Lung microvascular endothelial cell (primary cell): ENCODE measurements at places on chromosomes 4 and X.

GRCh38 chr4:18859468-18859867 is 837.9 kb upstream of the LCORL start:
- DNase-seq, result no peak

- DNase-seq, result no peak
Measured at GRCh38 chrX:10750581-10750980, 130.2 kb upstream of the MID1 start.

- DNase-seq, result no peak
Measured at GRCh38 chr4:36509845-36510244, 228.4 kb downstream of the DTHD1 start.

- no peak for DNase-seq
Measured at GRCh38 chr4:1241936-1242505, 6.9 kb downstream of the CTBP1 start.

GRCh38 chr4:13329340-13329850 is 154.7 kb downstream of the RAB28 start:
- no peak for DNase-seq

- no peak for DNase-seq
Measured at GRCh38 chr4:41533680-41534079, 4.3 kb upstream of the LIMCH1 start.

GRCh38 chrX:22758807-22759481 is 240.8 kb upstream of the DDX53 start:
- DNase-seq, result no peak

GRCh38 chrX:107429090-107429489 is 20.4 kb upstream of the FRMPD3 start:
- DNase-seq, result peak; percentile 42

DNA sequence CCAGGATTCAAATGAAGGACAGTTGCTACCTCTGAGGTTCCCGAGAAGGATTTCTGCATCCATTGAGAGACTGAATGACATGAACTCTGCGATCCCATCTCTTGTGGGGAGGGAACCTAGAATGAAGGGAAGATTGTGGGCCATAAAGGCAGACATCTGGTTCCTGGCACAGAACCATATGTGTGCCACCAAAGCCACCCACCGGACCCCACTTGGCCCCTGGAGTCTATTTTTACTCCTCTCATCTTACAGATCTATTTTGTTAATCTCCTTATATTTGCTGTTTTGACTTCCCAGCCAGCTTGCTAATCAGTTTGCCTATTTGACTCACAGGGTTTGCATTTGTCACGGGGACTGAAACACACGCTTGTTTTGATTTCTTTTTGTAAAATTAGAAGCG is 7.3 kb downstream of the SOD3 start:
- DNase-seq, result no peak

- DNase-seq, result no peak
Measured at GRCh38 chr4:153246446-153247115, 42.3 kb downstream of the TRIM2 start.

DNA sequence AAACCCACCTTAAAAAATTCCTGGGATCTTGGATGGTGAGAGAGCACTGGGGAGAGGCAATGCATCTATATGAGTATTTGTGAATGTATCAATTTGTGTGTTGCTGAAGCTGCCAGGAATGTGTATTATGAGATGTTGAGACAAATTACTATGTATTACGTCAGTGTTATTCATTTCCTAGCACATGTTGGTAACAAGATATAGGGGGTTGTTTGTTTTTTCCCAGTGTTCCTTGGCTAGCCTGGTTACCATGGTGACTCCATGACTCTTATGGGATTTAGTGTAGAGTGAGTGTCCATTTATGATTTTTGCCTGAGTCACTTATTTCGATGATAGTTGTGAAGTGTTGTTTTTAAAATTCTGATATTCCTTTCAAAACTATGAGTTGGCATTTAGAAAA is 65.6 kb downstream of the RAB40A start:
- DNase-seq, result peak; percentile 72

GRCh38 chr4:142091085-142091513 is 454.7 kb downstream of the IL15 start:
- peak; percentile 96 for DNase-seq

DNA sequence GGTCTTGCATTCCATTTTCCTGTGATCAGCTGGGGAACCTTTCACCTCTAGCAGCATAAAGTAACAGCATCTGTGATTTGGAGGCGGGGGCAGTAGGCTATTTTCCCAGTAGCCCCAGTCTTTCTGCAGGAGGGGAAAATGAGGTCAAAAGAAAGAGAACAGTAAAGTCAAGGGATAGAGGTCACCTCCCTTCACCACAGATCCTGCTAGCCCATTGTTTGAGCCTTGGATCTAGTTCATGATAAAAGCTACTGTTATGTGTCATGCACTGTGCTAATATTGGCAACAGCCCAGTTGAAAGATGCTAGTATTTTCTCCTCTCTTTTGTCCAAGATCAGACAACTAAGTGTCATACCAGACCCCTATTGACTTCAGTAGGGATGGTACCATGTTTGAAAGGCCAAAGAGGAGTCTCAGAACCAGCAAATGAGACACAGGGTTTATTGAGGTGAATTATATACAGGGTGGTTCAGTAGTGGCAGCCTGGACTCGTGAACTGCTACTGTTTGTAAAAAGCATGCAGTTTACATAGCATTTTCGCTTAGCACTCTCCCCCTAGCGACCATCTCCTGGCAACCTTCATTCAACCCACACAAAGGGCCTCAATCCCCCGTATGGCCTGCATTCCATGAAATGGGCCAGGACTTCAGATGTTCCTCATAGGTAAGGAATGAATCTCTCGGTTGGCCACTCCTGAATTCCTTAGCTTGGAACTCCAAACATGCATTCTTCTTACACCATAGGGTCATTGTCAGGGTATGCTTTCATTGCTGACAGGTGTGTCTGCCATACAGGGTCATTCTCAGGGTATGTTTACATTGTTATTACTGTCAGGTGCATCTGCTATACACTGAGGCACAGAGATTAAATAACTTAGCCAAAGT is 170.0 kb upstream of the FRMPD4 start:
- peak; percentile 7 for DNase-seq

GRCh38 chr4:80767944-80768343 is 262.6 kb upstream of the BMP3 start:
- DNase-seq, result no peak

DNA sequence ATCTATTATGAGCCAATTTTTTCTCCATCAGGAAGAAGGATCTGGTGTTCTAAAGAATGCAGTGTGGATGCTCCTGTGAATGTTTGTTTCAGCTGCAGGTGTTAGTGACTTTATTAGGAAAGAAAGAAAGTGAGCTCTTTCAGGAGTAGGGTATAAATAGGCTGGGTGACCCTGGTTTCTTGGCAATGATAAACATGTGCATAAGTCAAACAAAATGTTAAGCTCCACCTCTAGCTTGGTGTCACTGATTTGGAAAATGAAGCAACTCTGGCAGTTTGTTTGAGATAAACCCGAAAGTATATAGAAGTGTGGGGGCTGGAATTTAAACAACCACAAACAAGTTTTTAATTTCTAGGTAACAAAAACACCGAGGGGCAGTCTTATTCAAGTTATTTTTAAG is 152.3 kb downstream of the COL4A6 start:
- DNase-seq, result no peak

- no peak for DNase-seq
Measured at GRCh38 chrX:20947411-20947912, 426.8 kb upstream of the CNKSR2 start.

GRCh38 chrX:120365968-120366367 is 4.1 kb downstream of the ATP1B4 start:
- DNase-seq, result no peak

DNA sequence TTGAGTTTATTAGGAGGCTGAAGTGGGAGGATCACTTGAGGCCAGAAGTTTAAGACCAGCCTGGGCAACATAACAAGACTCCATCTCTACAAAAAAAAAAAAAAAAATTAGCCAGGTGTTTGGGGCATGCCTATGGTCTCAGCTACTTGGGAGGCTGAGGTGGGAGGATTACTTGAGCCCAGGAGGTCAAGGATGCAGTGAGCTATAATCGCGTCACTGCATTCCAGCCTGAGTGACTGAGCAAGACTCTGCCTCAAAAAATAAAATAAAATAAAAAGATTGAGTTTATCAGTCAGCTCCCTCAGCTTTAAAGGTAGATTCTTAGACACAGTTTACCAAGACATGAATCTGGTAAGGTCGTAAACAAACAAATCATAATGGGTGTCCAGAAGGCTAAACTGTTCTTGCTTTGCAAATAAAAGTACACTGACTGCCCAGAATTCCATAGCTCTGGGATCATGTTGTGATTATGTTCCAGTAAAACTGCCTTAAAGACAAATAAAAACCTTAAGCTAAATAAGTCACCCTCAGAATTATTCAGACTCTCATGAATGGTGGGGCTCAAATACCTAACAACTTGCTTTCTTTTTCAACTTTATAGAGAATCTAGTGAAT is 18.7 kb downstream of the APOO start:
- DNase-seq, result no peak

GRCh38 chr4:74374561-74375327 is 9.8 kb downstream of the EREG start:
- DNase-seq, result peak; percentile 75

GRCh38 chrX:153496590-153496959 is 1.8 kb downstream of the BGN start:
- DNase-seq, result no peak

- no peak for DNase-seq
Measured at GRCh38 chr4:82758701-82759685, 39.6 kb downstream of the SCD5 start.

DNA sequence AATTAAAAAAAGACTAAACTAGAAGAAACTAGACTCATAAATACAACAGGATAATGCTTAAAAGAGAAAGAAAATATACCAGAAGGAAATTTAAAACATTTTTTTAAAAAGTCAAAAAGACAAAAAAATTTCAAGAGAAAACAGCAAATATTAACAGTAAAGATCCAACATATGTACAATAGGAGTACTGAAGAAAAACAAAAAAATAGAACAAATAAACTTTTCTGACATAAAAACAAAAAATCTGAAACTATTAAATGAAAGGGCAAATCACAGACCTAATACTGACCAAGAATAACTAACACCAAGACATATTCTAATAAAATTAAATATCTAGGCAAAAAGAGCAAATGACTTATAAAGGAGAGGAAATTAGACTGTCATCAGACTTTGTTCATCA is 11.5 kb downstream of the DNAJB14 start:
- DNase-seq, result no peak

DNA sequence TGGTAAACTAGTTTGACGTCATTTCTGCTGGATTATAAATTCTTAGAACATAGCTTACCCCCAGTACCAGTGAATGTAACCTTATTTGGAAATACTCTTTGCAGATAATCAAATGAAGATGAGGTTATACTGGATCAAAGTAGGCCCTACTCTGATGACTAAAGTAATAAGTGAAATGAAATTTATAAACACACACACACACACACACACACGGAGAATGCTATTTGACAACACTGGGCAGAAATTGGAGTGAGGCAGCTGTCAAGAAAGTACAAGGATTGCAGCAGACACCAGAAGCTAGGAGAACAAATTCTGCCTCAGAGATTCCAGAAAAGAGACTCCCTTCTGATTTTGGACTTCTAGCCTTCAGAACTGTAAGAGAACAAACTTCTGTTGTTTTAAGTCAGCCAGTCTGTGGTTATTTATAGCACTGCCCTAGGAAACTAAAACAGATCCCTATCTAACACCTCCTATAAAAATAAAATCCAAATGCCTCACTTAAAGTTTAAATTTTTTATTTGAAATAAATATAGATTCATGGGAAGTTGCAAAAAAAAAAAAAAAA is 448.6 kb downstream of the PCDH18 start:
- no peak for DNase-seq

GRCh38 chr4:117135634-117136354 is 50.4 kb upstream of the TRAM1L1 start:
- DNase-seq, result no peak

DNA sequence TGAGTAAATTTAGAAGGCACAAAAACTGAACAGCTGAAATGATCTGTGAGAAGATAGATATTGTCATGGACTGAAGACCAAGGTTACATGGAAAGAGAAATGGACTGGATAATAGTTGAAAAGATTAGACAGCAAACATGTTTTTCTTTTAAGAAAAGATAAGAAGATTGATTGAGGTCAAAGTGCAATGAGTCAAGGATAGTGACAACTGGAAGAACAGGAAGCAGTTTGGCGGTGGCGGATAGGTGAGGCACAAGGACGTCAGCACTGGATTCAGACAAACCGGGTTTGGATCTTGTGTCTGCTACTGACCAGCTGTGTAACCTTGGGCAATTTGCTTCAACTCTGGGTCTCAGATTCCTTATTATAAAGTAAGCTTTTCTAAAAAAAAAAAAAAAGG is 2.0 kb upstream of the HPGD start:
- DNase-seq, result no peak

- no peak for DNase-seq
Measured at GRCh38 chr4:103493450-103494159, 226.2 kb downstream of the TACR3 start.

- DNase-seq, result no peak
Measured at GRCh38 chrX:72054779-72055489, 76.8 kb downstream of the RTL5 start.

- no peak for DNase-seq
Measured at GRCh38 chrX:126785539-126785938, 34.0 kb upstream of the PRR32 start.

DNA sequence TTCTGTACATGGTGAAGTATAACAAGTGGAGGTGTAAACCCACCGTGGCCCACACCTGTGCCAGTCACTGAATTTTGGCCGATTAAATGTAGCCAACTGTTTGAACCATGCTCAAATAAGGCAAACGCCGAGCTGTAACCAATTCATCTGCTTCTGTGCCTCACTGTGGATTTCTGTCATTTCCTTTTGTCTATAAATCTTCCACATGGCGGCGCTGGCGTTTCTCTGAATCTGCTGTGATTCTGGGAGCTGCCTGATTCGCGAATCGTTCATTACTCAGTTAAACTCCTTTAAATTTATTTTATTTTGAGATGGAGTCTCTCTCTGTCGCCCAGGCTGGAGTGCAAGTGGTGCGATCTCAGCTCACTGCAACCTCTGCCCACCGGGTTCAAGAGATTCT is 19.2 kb downstream of the SUPT20HL2 start:
- DNase-seq, result peak; percentile 11

DNA sequence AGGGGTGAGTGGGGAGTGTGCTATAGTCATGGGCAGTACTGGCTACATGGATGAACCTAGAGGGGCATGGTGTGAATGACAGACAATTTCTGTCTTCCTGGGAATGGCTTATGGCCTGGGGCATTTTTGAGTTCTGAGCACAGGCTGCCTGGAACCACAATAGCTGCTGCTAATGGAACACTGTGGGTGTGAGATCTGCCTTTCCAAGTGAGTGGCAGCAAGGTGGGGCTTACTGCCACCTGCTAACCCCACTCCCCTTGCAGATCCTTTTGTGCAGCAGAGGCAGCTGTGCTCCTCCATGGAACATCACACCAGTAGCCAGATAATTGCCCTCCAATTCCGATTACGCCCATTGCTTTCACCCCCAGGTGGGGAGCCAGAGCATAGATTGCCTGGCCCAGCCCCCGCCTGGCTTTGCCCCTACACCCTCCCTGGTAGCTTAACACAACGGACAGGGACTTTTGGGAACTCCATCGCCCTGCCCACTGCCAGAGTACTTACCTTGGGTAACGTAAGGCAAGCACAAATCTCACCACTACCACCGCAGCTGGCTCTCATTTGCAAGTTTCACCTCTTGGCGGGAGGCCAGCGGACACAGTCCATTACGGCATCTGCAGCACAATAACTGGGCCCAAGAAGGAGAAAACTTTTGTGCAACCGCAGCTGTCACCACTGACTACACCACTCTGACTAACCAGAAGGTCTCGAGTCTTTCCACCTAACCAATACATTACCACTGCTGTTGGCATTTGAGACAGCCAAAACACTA is 421.2 kb upstream of the NWD2 start:
- no peak for DNase-seq
